ENCODE measurements at places on chromosomes 3 and 15. TPM values are rescaled to one million over a fixed set of nuclear protein-coding genes. Genes with fewer than 3 reads are reported as not detected.
A peak's percentile ranks its signal among the peaks of the same experiment; 100 is the strongest.

DNA sequence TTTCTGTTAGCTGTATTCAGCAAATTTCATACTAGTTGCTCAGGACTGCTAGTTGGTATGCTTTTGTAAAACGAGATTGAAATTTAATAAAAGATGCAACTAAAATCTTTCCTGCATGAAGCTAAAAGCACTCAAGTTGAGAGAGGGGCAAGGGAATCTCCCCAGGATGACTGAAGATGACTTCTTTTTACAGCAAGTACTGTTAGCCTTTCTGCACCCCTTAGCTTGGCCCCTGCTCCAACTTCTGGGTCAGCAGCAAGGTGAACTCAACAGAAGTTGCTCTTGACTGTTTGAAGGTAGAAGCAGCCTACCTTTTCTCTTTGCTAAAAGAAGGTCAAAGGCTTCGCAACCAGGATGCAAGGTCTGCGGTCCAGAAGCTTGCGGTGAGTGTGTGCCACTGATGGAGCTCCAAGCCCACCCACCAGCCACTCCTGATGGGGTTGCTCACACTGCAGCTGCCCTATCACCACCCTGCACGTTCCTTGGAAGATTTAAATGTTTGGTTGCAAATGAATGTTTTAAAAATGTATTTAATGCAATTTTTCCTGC is 32.5 kb downstream of the NME9 start:
- no peak for DNase-seq

The ISLR gene
- total RNA-seq: 0.53 TPM

GRCh38 chr15:68224108-68224507 is 5.4 kb downstream of the CLN6 start:
- no peak for DNase-seq

GRCh38 chr15:53209396-53210042 is 419.4 kb upstream of the ONECUT1 start:
- no peak for DNase-seq

The CHMP2B gene
- 31.5 TPM for total RNA-seq

- DNase-seq: no peak
Measured at GRCh38 chr3:49654955-49655556, 19.1 kb upstream of the APEH start.

GRCh38 chr3:108838436-108838835 is 15.8 kb downstream of the TRAT1 start:
- no peak for DNase-seq

DNA sequence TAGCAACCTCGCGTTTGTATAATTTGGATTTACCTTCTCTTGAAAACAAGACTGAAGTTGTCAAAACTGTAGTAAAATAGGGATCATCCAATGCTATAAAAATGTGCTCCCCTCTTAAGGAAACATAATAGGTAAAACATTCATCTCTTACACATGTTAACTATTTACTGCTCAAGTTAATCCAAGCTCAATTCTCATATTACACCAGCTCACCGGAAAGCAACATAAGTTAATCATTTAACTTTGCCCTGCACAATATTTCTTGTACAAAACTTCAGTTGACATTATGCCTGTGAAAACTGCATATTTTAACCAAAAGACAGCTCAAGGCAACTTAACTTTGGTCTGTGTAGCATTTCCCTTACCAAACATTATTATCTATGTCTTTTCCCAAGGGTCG is 634.2 kb downstream of the NAALADL2 start:
- DNase-seq: no peak

DNA sequence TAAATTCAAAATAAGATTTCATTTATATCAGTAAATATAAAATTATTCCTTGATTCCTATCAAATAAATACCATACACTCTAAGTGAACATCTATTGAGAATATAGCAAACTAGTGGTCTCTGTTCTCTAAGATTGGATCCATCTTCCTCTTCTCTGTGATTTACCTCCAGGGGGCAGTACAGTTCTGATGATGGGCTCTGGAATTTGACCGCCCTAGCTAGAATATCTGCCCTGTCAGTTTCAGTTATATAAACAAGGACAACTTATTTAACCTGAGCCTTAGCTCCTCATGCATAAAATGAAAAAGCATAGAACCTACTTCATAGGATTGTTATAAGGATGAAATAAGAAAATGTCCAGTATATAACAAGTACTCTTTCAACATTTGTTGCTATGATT is 171.1 kb upstream of the CCDC54 start:
- DNase-seq: peak; percentile 49

- DNase-seq: peak; percentile 78
Measured at GRCh38 chr15:94263341-94264273, 32.2 kb downstream of the MCTP2 start.

GRCh38 chr15:77251662-77252061 is 168.2 kb downstream of the PEAK1 start:
- DNase-seq: no peak

DNA sequence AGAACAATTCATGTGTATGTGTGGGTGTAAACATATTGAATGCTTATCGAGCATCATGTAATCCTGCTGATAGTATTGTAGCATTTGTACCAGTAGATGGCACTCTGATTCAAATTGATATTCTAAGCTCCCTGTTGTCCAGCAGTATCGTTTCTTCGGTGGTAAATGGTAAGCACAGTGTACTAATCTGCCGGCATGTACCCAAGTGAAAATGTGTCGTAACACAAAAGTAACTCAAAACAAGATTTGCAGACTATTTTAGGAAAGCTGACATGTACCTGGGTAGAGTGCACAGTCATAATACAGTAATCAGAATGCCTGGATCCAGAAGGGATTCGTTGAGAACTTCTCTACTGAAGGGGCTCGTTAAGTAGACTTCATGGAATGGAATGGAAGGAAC is 31.7 kb upstream of the MNS1 start:
- DNase-seq: peak; percentile 74

- DNase-seq: no peak
Measured at GRCh38 chr15:70164156-70164900, 66.6 kb upstream of the TLE3 start.

DNA sequence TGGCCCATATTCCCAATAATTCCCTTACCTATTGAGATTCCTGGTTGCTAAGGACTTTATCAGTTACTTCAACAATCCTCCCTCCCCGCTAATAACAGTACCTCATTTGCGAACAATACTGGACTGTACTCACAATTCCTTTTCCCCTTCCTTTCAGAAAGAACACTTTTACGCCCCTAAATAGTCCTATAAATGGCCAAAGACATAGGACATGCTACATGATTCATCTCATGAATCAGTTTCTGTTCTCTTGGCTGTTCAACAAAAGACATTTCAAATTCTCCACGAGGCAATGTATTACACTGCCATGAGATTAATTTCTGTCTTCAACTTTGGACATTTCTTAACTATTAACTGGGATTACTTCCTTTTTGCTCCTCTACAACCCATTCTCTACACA is 264.4 kb downstream of the TIGIT start:
- DNase-seq: peak; percentile 26

DNA sequence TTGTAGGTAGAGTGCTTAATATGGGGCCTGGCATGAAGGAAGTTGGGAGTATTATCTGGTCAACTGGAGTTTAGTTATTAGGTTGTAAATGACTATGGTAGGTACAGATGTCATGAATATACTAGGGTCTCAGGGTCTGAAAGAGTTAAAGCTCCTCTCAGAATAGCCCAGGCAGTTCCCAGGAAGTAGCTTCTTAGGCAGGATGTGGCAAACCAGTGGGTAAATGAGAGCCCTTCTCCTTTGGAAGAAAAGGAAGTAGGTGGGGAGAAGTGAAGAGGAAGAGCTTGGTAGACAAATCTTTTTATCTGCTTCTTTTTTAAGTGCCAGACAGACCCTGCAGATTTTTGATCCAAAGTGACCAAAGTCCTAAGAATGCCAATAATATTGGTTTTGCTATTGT is 24.5 kb downstream of the MAP2K1 start:
- DNase-seq: no peak

The CCDC39 gene
- total RNA-seq: not detected

The PEX11A gene
- total RNA-seq: 5.8 TPM

The LDHAL6B gene
- not detected for total RNA-seq

DNA sequence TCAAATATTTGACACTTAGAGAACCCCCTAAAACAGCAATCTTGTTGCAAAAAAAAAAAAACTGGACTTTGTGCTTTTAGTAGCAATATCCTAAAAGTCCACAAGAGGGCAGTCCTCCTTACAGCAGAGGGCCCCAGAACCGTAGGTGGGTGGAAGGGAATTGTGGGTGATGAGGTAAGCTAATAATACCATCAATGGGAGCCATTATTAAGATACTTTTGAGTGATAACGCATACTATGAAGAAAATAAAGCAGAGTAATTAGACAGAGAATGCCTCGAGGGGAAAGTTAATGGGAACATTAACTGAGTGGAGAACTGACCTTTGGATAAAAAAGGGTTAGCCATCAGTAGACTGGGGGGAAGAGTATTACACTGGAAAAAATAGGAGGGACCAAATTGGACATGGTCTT is 229.9 kb downstream of the THRB start:
- peak; percentile 57 for DNase-seq

The LAMB2 gene
- total RNA-seq: 174 TPM

GRCh38 chr15:52529341-52529924 is 753 bp upstream of the MYO5A start:
- DNase-seq: no peak

DNA sequence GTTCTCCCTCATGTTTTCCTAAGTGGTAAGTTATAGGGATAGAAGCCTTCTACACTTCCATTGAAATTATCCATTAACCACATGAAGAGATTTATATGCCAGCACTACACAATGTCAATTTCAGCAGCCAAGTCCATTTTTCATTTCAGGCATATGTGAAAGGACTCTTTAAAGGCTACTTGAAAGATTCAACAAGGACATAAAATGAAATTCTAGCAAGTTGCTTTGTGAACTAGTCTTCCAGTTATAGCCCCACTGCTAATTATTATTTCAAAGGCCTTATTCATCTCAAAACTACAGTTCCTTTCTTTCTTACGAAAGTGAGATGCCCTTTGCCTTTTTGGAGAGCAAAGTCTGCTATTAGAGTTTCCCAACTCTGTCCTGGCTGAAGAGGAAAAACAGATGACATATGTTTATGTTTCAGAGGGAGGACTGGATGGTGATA is 66.0 kb upstream of the SLC2A2 start:
- no peak for DNase-seq

DNA sequence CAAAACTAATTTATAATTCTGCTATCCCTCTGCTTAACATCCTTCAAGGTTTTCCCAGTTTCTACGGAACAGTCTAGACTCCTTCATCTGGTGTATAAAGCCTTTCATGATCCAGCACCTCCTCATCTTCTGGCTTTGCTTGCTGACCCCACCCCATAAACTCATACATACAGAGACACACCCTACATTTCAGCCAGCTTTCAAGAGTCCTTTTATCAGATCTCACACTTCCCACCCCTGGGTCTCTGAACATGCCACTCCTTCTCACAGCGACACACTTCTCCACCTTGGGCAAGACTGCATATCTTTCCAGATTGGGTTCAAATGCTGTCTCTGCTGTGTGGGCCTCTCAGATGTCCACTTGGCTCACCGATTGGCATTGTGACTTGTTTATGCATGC is 166.8 kb upstream of the LPP start:
- peak; percentile 33 for DNase-seq

- DNase-seq: peak; percentile 16
Measured at GRCh38 chr15:80898040-80898439, 91.6 kb downstream of the MESD start.

The CPLX3 gene
- not detected for total RNA-seq

DNA sequence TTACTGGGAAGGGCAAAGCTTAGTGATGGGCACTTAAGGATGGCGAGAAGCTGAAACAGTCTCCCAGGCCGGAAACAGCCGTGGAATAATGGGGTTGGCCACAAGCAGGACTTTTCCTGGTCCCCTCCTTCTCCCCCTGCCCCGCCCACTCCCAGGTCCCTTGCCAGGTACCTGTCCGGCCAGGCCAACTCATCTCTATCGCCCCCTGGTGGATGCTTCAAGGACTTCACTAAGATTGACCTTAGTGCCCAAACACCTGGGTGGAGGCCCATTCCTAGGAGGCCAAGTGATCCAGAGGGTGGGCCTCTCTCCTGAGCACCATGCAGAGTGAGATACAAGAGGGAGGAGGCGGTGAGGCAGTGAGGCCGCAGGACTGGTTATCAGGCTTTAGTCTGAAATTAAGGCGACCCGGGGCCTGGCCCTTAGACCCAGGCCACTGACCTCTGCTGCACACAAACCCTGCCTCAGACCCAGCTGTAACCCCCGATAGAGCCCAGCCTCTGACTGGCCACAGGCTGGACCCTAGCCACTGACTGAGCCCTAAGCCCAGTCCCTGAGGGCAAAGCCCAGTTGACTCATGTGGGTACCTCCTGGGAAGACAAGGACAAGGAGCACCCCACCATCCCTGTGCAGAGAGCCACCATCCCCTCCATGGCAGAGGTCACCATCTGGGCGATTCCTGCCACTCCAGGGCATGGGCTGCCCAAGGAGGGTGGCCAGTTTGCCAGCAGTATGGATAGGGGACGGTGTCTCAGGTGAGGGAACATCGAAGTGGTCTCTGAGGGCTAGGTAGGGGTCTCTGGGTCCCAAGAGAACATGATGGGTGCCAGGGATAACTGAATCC is 37.6 kb downstream of the VIPR1 start:
- DNase-seq: peak; percentile 48

DNA sequence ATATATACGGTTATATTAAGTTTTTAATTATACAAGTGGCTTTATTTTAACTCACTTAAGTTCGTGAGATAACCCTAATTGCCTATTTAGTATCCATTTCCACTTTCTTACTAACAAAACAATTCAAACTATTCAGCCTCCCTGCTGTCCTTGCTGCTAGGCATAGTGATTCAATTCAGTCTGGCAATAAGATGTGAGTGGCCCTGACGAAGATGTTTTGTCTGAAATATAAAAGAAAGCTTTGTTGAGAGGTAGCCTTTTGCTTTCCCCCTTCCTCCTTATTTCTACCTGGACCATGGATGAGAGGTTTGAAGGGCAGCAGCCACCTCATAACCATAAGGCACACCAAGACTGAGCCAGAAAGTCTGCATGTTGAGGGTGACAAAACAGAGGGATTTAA is 89.3 kb upstream of the TRIM42 start:
- no peak for DNase-seq

The TASOR gene
- 45.0 TPM for total RNA-seq

- DNase-seq: no peak
Measured at GRCh38 chr3:66567077-66567476, 66.3 kb upstream of the LRIG1 start.

DNA sequence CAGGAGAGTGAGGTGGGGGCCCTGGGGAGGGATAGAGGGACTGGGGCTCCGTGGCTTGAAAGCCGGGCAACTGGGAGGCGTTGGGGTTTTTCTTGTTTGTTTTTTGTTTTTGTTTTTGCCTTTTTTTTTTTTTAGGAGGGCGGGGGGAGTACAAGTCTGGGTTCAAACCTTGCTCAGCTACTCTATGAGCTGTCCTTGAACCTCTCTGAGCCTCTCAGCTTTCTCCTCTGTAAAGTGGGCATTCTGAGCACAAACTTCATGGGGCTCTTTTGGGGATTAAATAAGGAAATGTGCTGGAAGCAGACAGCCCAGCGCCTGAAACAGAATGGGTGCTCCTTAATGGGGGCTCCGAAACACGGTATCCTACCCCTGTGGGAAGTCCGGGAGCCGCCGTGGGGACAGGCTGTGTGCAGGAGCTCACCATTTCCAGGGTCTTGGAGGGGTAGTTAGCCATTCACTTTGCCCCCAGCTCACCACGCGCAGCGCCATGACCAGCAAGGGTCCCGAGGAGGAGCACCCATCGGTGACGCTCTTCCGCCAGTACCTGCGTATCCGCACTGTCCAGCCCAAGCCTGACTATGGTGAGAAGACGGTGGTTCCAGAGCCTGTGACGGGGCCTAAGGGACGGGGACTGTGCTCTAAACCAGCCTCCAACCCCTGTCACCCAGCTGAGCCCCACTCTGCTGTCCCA is 388 bp downstream of the ACY1 start:
- no peak for DNase-seq

The ACAN gene
- total RNA-seq: not detected

Measured in bronchial epithelial cell (primary cell).